ENCODE measurements at places on chromosomes 1 and 21. TPM values are rescaled to one million over a fixed set of nuclear protein-coding genes. Genes with fewer than 3 reads are reported as not detected.
A peak's percentile ranks its signal among the peaks of the same experiment; 100 is the strongest.

Gene CDKN2C
- 14.1 TPM for polyA plus RNA-seq

DNA sequence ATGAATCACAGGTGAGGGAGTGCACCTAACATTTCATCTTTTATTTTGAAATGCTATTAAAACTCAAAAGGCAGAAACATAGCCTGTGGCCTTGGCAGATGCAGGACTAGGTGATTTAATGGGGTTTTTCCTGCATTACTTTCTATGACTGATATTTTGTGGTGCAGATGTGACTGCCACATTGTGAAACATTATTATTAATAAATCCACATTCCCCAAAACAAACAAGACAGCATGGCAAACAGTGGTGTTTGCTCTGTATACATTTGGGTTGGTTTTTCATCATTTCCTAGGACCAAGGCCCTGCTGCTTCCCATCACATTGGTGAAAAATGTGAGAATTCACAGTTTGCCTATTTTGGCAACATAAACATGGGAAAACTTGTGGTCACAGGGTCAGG lies 247.6 kb upstream of the SGIP1 start:
- no peak for DNase-seq

DNA sequence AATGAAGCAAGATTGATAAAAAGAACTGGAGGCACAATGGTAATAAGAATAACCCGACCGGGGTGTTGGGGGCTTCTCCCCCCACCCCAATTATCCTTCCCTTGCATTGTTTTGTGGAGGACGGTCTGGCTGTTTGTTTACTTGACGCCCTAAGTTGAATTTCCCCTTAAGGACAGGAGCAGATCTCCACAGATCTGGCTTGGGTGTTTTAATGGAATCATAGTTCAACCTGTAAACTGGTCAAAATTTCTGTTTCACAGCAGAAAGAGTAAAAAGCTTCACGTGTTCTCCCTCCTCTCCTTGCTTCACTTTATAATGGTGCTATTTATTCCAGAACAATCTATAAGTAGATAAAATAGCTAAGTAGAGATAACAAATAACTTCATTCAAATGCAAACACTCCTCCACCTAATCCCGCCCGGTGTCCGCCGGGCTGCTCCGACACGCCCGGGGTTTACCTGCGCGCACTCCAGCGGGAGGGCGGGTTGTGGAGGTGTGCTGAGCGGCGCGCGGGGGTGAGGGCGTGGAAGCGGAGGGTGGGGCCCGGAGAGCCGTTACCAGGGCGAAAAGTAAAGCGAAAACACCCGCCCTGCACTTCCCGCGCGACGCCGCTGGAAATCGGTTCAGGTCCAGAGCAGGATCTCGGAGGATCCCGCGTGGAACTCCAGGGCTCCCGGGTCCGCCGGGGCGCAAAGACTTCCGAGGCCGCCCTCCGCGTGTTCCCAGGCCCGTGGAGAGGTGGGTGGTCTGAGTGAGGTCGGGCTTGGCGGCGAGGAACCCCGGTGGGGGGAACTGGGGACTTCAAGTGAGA lies 2.0 kb upstream of the ATF3 start:
- peak; percentile 89 for DNase-seq

Gene MCOLN2
- polyA plus RNA-seq, result 2.0 TPM

- no peak for DNase-seq
Measured at GRCh38 chr21:45894450-45894825, 87.1 kb upstream of the COL6A1 start.

DNA sequence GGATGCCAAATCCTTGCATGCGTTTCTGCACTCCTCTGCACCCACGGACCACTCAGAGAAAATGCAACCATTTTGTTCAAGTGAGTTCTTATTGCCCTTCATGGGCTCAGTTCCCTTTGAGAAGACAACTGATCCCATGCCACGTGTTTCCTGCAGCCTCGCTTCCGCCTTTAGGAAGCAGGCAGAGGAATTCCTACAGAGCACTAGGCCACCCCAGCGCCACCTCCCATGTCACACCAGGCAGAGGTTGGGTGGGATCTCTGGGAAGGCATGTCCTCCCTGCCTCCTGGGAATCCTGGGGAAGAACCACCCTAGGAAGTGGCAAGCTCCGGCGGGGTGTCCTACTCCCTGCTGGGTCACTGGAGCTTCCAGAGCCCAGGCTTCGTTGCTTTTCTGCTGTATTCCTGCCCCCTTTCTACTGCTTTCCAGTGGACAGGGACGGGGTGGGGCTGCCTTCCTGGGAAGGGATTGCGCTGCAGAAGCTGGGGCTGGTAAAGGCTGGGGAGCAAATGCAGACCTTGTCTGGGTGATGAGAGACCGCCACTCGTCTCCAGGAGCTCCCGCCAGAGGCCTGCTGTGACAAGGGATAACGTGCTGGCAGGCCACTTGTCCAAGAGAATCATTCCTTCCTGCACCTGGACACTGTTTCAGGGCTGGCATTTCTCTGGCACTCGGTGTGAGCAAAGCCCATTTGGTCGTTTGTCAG lies 478.2 kb upstream of the VAMP3 start:
- DNase-seq, result no peak

DNA sequence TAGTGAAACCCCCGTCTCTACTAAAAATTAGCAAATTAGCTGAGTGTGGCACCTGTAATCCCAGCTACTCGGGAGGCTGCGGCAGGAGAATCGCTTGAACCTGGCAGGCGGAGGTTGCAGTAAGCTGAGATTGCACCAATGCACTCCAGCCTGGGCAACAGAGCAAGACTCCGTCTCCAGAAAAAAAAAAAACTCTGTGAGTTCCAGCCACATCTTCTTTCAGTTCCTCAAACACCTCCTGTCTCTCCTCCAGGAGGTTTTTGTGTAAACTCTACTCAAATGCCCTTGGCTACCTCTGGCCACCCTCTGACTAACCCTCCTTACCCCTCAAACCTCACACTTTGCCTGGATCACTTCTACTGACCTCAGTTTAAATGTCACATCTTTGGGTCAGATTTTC lies 38.1 kb downstream of the RCSD1 start:
- DNase-seq, result no peak

DNA sequence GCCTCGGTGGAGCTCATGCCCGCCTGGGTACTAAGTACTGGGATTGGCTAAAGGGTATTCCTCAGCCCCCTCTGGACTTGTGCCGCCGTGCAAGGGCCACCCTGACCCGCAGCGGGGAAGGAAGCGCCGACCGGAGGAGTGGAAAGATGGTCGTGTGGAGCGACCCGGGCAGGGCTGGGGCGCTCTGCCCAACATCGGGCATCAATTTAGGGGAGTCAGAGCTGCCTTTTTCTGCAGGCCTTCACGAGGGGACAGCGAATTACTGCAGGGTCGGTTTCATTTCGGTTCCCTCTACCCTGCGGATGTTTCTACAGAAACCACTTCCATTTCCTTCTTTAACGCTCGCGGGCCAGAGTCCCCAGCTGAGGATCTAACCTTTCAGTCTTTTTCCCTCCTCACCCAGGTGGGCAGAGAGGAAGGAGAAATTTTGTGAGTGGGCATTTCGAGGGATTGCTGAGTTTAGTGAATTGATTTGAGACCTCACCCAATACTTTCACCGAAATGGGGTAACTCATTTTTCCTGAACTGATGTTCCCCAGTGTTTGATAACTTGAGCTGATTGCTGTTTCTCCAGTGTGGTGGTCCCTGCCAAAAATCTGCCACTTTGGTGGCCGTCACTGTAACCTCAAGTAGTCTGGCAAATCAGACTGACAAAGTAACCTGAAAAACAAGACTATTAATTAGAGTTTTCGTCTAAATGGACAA lies 1.1 kb downstream of the TOR1AIP1 start:
- DNase-seq, result peak; percentile 30

GRCh38 chr1:44460107-44460882 lies 55.2 kb downstream of the RNF220 start:
- DNase-seq, result no peak

GRCh38 chr21:44084496-44085241 lies 22.5 kb upstream of the PWP2 start:
- DNase-seq, result no peak

All from stomach (tissue), 19 donors.